ENCODE measurements at places on chromosomes 3 and 15.

- DNase-seq = no peak
Observed at GRCh38 chr15:48498828-48499227, 146.7 kb downstream of the FBN1 start.

DNA sequence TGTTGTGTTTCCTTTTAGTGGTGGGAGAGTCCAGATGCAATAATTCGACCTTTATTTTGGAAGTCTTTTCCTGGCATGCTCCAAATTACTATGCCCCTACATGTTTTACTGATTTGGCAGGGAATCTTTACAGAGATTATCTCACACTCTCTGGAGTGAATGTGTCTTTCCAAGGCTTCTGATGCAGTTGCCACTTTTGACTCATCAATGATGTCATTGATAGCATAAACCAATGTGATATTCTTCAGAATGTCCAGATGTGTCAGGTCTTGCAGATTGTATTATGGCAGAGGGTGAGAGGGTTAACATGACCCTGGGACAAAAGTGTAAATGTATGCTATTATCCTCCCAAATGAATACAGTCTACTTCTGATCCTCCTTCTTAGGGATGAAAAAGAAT, 9.7 kb downstream of the RTP4 start:
- DNase-seq = no peak

DNA sequence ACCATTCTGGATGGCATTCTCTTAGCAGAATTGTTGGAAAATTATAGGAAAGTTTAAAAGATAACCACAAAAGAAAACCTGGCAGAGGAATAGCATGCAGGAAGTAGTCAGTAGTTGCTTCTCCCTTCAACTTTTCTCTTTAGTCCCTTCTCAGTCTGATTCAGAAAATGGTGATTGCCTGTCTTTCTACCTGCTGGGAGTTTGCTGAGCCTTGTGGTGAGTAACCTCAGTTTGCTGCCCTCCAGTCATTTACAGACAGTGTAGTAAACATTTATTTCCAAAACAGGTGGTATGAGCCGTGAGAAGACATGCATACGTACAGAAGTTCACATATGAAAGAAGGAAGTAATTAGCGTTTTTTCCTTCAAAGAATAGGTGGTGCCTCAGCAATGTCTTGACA, 224.7 kb upstream of the POU1F1 start:
- no peak for DNase-seq

DNA sequence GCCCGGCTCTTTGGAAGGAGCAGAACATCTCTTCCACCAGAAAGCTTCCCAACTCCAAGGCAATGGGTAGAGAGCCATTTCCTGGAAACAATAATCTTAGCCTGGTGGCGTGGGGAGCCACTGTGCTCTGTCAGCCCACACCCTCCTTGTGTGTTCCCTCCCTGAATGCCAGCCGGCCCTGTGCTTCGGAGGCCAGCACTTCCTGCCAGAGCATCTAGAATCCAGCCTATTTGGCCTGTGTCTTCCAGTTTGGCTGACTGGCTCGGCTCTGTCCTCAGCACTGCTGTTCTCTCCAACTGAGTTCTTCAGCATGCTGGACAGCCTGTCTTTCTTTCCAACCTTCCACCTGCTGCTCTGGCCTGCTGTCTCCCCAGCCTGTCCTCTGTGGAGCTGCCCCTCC, 349.3 kb downstream of the MFSD1 start:
- DNase-seq = no peak

- DNase-seq = no peak
Observed at GRCh38 chr3:64278625-64279024, 53.4 kb upstream of the PRICKLE2 start.

DNA sequence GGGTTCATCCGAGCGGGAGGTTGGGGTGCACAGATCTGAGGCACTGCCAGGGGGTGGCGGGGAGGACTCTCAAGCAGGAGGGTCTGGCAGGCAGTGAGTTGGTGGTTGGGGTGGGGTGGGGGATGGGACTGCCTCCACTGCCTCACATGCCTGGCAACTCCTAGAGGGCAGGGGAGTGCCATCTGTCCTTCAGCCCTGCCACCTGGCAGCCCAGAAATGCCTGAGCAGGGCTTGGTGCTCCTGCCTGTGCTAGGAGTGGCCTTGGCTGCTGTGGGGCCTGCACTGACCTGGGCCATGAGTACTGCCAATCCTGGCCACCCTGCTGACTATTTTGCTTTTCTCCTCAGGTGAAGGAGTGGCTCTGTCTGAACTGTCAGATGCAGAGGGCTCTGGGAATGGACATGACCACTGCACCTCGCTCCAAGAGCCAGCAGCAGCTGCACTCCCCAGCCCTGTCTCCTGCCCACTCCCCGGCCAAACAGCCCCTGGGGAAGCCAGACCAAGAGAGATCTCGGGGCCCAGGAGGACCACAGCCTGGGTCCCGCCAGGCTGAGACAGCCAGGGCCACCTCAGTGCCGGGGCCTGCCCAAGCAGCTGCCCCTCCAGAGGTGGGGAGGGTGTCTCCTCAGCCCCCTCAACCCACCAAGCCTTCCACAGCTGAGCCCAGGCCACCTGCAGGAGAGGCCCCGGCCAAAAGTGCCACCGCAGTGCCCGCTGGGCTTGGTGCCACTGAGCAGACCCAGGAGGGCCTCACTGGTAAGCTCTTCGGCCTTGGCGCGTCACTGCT, 32.0 kb upstream of the APEH start:
- DNase-seq = no peak

DNA sequence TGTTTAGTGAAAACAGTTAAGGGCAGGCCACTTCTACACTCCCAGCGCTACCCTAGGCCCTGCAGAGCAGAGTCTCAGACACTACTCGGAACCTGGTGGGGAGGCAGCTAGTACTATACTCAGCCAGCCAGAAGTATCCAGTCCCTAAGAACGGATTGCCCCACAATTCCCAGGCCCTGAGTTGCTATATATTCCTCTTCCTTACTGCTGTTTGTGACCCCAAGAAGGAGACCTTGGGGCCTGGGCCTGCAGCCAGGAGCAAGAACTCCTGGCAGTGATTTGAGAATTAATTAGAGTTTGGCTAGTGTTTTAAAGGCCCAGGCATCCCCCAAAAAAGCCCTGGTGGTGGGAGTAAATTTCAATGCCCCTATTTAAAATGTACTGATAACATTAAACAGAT, 87.7 kb downstream of the RBPMS2 start:
- DNase-seq = no peak

DNA sequence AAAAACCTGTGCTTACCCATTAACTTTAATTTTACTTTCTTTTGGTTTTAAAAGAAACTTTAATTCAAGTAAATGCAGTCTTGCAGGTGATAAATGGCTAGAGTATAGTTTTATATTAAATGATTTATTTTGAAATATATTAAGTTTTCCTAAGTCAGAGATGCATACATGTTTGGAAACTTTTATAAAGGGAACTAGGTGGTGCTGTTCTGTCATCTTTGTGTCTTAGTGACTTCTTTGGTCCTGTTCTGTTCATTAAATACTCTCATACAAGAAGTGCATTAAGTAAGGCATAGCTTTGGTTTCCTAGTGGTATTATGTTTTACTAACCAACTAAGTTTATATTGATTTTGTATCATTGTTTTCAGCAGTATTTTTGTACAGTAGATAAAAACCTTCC, 15.6 kb downstream of the CADM2 start:
- no peak for DNase-seq

GRCh38 chr3:158773845-158774830, 27.7 kb upstream of the MFSD1 start:
- DNase-seq = no peak

GRCh38 chr15:100083572-100083971, 258.2 kb downstream of the ADAMTS17 start:
- no peak for DNase-seq

GRCh38 chr3:42216302-42216701, 49.7 kb downstream of the CCK start:
- no peak for DNase-seq

DNA sequence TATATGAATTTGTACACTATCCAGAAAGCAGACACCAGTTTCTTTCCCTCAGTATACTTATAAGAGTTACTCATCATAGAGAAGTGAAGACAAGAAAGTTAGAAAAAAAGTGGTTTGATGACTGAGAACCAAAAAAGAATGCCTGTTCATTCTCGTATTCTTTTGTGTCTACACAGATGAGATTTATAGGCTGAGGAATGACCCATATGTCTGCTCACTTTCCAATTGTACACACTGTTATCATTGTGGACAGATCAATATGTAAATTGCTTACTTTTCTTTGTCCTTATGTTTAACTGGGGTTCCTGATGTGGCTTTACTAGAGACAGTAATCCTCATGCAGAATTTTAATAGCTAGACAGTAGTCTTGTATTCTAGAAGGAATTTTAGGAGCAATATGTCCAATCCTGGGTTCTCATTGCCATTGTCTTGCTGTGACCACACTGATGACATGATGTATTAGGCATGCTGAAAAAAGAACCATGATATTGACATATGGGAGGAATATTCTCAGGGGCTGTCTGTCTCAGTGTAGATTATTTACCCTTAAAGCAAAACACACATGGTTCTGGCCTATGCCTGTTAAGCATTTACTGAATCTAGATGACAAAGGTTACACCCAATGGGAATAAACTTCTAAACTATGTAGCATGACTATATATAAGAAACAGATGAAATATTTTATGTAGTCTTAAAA, 669.7 kb downstream of the ROBO1 start:
- DNase-seq = no peak

GRCh38 chr3:127208483-127209100, 15.7 kb downstream of the PRR23E start:
- DNase-seq = no peak

DNA sequence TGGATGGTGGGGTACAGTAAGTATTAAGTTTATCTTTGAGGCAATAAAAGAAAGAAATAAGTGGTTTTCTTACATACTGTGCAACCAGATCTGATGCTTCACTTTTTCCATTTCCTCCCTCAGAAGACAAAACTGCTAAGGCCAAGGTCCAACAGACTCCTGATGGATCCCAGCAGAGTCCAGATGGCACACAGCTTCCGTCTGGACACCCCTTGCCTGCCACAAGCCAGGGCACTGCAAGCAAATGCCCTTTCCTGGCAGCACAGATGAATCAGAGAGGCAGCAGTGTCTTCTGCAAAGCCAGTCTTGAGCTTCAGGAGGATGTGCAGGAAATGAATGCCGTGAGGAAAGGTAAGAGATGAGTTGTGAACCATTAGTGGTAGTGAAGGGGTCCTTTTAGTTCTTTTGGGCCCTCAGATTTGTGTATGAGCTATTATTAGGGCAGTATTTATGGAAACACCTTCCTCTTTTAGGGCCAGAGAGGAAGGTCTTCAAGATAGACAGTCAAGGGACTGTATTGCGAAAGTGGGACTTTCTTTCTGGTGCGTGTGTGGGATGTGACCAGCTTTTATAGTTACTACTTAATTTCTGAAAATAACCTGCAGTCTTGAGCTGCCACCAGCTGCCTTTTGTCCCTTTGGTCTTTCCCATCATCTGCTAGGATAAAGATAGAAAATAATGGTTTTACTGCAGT, 4.6 kb downstream of the ALAS1 start:
- peak; percentile 84 for DNase-seq

DNA sequence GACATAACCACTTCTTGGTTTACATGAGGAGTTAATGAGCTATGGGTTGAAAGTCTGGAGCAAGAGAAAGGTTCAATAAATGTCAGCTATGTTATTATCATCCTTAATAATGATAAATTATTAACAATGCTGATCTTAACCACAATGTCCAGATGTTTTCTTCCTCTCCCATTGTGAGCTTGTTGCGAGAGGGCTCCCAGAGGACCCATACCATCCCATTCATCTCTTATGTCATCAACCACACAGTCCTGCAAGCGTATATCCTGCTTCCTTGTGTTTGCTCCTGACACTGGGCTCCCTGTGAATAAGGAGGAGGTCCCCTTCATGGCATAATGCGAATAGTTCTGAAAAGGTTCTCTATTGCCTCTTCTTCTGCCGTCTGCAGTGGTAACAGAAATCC, 266.8 kb downstream of the TLE3 start:
- DNase-seq = no peak

- no peak for DNase-seq
Observed at GRCh38 chr3:198051836-198052235, 91.8 kb downstream of the LMLN start.

- peak; percentile 17 for DNase-seq
Observed at GRCh38 chr3:86993704-86994103, 2.8 kb upstream of the VGLL3 start.

- no peak for DNase-seq
Observed at GRCh38 chr3:43726521-43726920, 35.8 kb downstream of the ABHD5 start.

DNA sequence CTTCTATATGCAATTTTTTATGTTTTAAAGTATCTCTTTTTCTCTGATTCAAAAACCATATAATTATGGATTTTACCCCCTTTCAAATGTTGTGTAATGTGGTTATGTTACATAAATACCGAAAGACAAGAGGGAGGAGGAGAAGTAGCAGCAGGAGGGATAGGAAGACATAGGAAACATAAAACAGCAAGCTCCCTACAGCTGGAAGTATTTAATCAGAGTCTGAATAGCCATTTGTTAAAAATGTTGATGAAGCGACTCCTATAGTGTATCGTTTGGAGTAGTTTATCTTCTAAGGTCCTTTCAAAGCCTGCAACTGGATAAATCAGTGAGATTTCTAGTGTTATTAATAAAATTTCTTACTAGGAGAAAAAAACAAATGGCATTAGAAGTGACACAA, 598.1 kb upstream of the GOLIM4 start:
- no peak for DNase-seq

DNA sequence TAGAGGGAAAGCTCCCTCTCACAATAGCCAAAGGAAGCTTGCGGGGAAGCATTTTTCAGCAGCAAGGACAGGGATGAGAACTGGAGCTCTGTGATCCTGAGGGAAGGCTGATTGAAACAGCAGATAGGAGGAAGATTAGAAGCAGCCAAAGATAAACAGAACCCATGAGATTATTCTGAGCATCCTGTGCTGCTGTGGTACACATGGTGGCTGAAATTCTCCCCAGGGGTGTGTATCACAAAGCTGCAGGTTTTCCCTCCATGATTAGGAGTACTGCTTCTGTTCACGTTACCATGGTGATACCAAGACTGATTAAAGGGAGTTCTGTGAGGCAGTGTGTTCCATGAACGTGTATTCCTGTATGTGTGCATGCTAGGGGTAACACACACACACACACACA, 30.3 kb upstream of the PSMD6 start:
- no peak for DNase-seq

- DNase-seq = no peak
Observed at GRCh38 chr3:132488151-132488550, 70.8 kb downstream of the DNAJC13 start.

- DNase-seq = no peak
Observed at GRCh38 chr3:152836269-152836668, 1.3 kb downstream of the P2RY1 start.

DNA sequence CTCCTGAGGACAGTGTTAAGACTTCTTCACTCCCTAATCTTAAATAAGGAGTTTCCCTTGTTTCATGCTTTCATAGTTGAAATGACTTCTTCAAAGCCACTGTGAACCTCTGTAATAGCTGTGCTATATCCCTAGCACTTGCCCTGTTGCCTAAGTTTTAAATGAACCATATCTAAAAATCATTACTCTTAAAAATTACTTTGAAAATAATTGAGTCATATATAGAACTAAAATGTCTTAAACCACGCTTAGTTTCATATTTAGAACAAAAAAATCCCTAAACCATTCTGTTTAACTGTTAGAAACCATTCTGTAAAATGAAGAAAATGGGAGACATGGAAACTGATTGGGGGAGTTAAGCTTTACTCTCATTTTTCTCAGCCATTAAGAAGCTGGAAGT, 29.8 kb downstream of the DNAJC19 start:
- no peak for DNase-seq
